Aorta (tissue), 5 donors: ENCODE measurements at places on chromosomes 6 and 20. TPM values are rescaled to one million over a fixed set of nuclear protein-coding genes. Genes with fewer than 3 reads are reported as not detected.

The SLX4IP gene
- 5.6 TPM for total RNA-seq

The RFX6 gene
- not detected for total RNA-seq

DNA sequence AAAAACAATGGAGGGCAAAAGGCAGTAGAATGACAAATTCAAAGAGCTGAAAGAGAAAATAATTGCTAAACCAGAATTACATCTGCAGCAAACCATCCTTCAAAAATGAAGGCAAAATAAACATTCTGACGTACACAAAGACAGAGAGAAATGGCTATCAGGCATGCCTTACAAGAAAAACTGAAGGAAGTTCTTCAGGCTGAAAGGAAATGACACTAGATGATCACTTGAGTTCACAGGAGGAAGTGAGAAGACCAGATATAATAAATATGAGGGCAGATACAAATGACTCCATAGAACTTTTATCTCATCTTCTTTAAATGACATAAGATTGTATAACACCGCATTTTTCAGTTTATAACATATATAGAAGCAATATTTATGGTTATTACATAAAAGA lies 30.0 kb downstream of the DZANK1 start:
- no peak for DNase-seq

- no peak for DNase-seq
Measured at GRCh38 chr6:27865850-27866356, 46.3 kb downstream of the OR2B2 start.

- no peak for DNase-seq
Measured at GRCh38 chr6:107820338-107821261, 3.5 kb downstream of the SCML4 start.

GRCh38 chr6:22709803-22710202 lies 140.4 kb downstream of the HDGFL1 start:
- DNase-seq: no peak

DNA sequence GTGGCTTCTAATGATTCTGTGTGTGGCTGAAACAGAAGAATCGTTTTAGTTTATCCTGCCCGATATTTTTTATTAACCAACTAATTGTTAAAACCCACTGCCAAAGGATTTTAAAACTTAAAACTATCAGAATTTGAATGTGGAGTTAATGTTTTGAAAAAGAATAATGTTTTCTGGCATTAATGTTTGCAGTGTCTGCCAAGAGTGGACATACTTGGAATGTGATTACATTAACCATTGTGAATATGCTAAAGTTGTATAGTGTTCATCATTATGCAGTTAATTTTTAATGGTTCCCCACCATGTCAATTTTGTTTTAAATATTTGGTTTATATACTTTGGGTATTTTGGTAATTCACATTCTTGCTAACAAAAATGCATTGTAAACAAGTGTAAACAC lies 24.4 kb downstream of the DCBLD1 start:
- no peak for DNase-seq

GRCh38 chr6:105135907-105136430 lies 43.8 kb downstream of the POPDC3 start:
- DNase-seq: no peak

GRCh38 chr6:81241126-81242041 lies 511.1 kb downstream of the TENT5A start:
- DNase-seq: no peak

DNA sequence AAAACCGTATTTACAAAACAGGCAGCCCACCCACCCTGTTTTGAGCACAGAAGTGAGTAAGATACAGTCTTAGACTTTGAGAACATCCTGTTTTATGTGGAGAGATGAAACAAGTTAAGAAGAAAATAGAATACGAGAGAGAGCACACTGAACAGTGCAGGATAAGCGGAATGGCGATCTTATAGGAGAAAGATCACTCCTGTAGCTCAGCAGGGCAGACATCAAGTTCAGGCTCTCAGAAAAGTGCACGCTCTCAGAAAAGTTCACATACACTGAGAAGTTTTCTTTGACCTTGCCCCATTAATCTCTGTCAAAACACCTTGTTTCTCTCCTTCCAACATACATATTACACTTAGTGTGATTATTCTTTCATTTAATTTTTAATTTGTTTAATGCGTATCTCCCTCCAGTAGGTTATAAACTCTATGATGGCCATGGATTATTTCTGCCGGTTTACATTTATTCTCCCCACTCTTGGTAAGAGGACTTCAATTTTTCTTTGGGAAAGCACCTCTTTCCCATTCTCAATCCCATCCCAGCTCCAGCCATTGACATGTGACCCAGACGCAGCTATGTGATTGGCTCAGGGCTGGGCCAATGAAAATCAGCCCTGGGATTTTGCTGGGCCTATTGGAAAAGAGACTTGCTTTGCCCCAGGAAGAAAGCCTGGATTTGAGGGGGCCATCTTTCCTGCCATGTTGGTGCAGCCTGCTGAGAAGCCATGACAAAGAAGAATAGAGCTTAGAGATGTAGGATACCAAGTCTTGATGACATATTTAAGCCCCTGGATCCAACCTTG lies 16.2 kb downstream of the KCNB1 start:
- DNase-seq: no peak

DNA sequence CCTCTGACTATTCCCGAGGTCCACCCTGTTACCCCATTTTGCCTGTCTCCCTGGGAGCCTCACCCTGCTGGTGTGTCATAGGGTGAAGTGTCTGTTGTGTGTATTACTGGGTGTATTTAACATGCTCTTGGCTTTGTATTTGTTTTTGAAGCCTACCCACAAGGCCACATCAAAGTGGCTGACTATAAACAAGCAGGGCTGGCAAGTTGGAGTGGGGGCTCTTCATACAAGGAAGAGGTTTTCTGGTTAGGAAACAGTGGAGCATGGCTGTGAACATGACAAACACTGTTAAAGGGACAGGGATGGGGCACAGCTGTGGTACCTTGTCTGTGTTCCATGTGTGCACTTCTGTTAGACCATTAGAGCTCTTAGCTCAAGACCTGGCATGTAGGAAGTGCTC lies 26.3 kb downstream of the HECA start:
- DNase-seq: no peak

GRCh38 chr6:37435816-37436215 lies 2.8 kb downstream of the CMTR1 start:
- no peak for DNase-seq

DNA sequence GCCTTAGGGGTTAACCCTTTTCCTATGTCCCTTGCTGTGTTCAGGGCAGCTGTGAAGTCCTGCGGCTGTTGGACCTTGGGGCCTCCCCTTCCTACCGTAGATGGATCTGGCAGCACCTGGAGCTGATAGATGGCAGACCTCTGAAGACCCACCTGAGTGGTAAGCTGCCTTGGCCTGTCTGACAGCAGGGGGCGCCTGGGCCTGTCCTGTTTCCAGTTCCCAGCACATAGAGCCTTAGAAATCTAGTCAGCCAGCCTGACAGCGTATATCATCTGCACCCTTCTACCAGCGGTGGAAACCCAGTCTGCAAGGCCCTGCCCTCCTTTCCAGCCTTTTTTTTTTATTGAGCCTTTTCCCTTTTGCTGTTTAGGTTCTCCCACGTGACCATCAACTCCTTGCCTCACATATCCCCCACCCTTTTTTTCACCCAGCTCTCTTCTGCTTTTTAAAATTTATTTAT lies 26.6 kb downstream of the CNBD2 start:
- peak; percentile 94 for DNase-seq
